ENCODE measurements at places on chromosomes 5 and 9.

DNA sequence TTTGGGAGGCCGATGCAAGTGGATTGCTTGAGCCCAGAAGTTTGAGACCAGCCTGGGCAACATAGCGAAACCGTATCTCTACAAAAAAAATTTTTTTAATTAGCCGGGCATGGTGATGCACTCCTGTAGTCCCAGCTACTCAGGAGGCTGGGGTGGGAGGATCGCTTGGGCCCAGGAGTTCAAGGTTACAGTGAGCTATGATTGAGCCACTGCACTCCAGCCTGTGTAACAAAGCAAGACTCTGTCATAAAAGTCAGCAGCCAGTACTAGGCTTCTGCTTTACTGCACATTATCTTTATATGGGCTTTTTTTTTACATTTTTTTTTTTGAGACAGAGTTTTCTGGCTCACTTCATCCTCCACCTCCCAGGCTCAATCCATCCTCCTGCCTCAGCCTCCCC lies 9.4 kb upstream of the HAVCR1 start:
- DNase-seq = no peak

DNA sequence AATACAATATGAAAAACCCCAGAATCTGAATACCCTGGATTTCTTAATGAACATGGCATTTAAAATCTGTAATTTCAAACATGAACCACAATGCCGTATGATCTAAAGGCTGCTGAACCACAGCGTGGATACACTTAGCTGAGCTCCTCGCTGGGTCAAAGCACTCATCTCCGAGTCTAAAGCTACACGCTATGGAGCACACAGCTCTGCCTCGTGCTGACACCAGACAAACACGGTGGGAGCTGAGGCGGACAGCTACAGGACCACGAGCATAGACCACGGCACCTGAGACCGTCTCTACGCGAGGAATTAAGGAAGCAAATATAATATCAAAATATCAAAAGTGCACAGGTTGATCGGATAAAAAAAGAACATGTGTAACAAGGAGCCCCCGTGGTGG lies 42.8 kb upstream of the IPPK start:
- DNase-seq = no peak

DNA sequence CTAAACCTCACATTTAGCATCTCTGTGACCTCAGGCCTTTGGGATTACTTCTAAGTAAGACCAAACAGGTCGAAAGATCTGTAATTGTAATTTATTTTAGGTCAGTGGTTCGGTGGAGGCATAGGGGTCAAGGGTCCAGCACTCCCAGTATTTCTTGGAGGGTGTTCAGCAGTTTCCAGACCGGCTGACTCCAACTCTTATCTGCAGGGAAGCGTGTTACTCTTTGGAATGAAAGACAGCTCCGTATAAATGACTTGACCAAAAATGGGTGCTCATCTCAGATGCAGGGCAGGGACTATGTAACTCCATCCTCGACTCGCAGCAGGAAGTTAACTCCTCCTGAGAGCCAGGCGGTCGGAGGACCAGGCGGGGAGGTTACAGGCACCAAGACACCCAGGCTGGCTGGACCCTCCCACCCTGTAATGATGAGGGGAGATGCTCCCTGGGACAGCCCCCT lies 620 bp upstream of the VPS13A start:
- DNase-seq = no peak

DNA sequence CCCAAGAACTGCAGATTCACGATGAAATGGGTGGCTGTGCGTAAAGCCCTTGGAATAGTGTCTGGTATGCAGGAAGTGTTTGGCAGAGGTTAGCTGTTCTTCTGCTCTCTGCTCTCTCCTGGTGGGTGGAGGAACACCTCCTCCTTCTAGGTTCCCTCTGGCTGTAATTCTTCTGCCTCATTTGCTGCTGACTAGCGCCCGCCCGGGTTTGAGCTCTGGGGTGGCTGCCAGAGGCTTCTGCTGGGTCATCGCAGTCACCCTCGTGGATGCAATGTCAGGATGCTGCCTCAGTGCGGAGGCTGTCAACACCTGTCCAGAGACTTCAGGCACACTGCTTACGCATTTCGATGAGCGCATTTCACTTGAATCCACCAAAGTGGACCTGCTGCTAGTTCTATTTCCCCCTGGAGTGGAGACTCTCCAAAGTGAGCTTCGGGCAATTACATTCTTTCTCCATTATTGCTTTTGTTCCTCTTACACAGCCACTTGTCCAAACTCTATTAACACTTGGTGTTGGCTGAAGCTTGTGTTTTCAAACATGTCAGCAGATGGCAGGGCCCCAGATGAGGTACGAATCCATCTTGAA lies 11.7 kb downstream of the DOCK2 start:
- no peak for DNase-seq

- no peak for DNase-seq
Measured at GRCh38 chr5:58711965-58712364, 129.1 kb downstream of the RAB3C start.

GRCh38 chr5:138844812-138845513 lies 30.2 kb downstream of the LRRTM2 start:
- DNase-seq = no peak

DNA sequence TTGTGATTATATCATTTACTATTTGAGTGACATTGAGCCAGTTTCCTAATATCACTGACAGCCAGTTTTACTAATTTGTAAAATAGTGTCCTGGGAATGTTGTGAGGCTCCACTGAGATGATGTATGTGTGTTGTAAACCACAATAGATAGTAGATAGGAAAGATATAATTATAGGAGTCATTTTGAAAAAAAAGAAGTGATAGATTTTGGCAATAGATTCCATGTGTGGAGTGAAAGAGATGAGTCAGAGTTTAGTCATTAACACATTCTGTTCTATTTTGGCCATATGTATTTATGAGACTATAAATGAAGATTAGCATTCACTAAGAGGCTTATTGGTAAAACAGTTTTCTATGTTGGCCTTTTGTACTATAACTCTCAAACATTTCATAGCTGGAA lies 388.2 kb downstream of the FAM170A start:
- DNase-seq = no peak

DNA sequence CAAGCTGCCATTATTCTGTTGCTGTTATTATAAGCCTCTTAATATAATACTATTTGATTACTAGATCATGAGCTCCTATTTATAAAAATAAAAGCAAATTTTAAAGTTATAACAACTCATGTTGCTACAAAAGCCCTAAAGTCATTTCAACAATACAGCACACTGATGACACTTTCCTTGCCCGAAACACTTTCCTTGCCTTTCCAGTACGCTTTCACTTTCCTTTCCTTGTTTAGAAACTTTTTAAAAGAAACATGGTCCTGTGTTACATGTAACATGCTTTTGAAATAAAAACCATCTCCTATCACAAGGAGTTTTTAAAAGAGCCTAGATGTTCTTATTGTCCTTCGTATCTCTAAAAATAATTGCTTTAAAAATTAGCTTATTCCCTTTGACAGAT lies 688.4 kb downstream of the PTPRD start:
- DNase-seq = no peak

Data from activated naive CD4-positive, alpha-beta T cell treated with anti-CD3 and anti-CD28 coated beads, Interleukin-2, amount 50 U/mL, for 16 hours (primary cell).